Foreskin keratinocyte (primary cell): ENCODE measurements at places on chromosomes 5 and 9. TPM values are rescaled to one million over a fixed set of nuclear protein-coding genes. Genes with fewer than 3 reads are reported as not detected.

CCNO gene
- 0.42 and 1.9 TPM in 2 replicates for total RNA-seq

TEX48 gene
- total RNA-seq: not detected in 2 replicates

PCDHA11 gene
- 0.35 TPM in 1 of 2 replicates, not detected in the other for total RNA-seq

SMARCA2 gene
- total RNA-seq: 46.0 and 47.3 TPM in 2 replicates

FYB1 gene
- total RNA-seq: not detected in 2 replicates

TOR1B gene
- 20.4 and 22.0 TPM in 2 replicates for total RNA-seq

PCDHA12 gene
- total RNA-seq: 0.03 and 0.07 TPM in 2 replicates

ECM2 gene
- 0.39 and 1.4 TPM in 2 replicates for total RNA-seq

TMEM232 gene
- total RNA-seq: 0.32 and 0.48 TPM in 2 replicates

C9orf85 gene
- total RNA-seq: 9.1 and 9.7 TPM in 2 replicates

LOX gene
- 0.14 and 0.58 TPM in 2 replicates for total RNA-seq

NUTM2F gene
- not detected in 2 replicates for total RNA-seq

GALNT10 gene
- 23.5 and 23.8 TPM in 2 replicates for total RNA-seq

PCDHGA8 gene
- 0.07 and 0.10 TPM in 2 replicates for total RNA-seq

PCDHB11 gene
- 0.03 TPM in 1 of 2 replicates, not detected in the other for total RNA-seq

CORO2A gene
- 37.0 and 39.3 TPM in 2 replicates for total RNA-seq

GLT6D1 gene
- total RNA-seq: not detected in 2 replicates

TMEM215 gene
- total RNA-seq: not detected in 2 replicates

LHX6 gene
- total RNA-seq: 0.11 and 0.44 TPM in 2 replicates

TRAF1 gene
- total RNA-seq: 0.78 and 0.99 TPM in 2 replicates

SLIT3 gene
- total RNA-seq: 5.6 and 9.9 TPM in 2 replicates

CA9 gene
- 0.21 and 0.27 TPM in 2 replicates for total RNA-seq

TRPM6 gene
- total RNA-seq: 0.28 and 0.41 TPM in 2 replicates

FAM120AOS gene
- 21.4 and 22.7 TPM in 2 replicates for total RNA-seq

TAF11L10 gene
- not detected in 2 replicates for total RNA-seq

MORN5 gene
- total RNA-seq: not detected in 2 replicates

PCDHB2 gene
- total RNA-seq: 0.10 and 0.11 TPM in 2 replicates

GADD45G gene
- total RNA-seq: not detected in 2 replicates

AGXT2 gene
- total RNA-seq: not detected in 2 replicates

IL4 gene
- total RNA-seq: not detected in 2 replicates

TLR4 gene
- total RNA-seq: not detected in 2 replicates

FOXD4L5 gene
- total RNA-seq: 0.03 and 0.07 TPM in 2 replicates

ADAMTS13 gene
- total RNA-seq: 0.28 and 0.65 TPM in 2 replicates

NXNL2 gene
- not detected in 2 replicates for total RNA-seq

BNC2 gene
- total RNA-seq: 0.56 and 0.85 TPM in 2 replicates

IRX1 gene
- 7.5 and 11.3 TPM in 2 replicates for total RNA-seq

SOWAHA gene
- total RNA-seq: 0.03 and 0.07 TPM in 2 replicates

PAPPA gene
- 0.25 and 0.44 TPM in 2 replicates for total RNA-seq

C5orf52 gene
- not detected in 2 replicates for total RNA-seq

HTR1A gene
- total RNA-seq: not detected in 2 replicates

PCDHGA12 gene
- total RNA-seq: 1.4 and 3.5 TPM in 2 replicates

IDNK gene
- total RNA-seq: 1.9 and 2.2 TPM in 2 replicates
